ENCODE measurements at places on chromosomes 1 and 21.
A peak's percentile ranks its signal among the peaks of the same experiment; 100 is the strongest.

- no peak for DNase-seq
Observed at GRCh38 chr1:167431909-167432650, 86.2 kb downstream of the CD247 start.

GRCh38 chr1:228842094-228842775 is 107.0 kb downstream of the RHOU start:
- no peak for DNase-seq

GRCh38 chr1:77509051-77509492 is 173.4 kb downstream of the ZZZ3 start:
- DNase-seq, result no peak

DNA sequence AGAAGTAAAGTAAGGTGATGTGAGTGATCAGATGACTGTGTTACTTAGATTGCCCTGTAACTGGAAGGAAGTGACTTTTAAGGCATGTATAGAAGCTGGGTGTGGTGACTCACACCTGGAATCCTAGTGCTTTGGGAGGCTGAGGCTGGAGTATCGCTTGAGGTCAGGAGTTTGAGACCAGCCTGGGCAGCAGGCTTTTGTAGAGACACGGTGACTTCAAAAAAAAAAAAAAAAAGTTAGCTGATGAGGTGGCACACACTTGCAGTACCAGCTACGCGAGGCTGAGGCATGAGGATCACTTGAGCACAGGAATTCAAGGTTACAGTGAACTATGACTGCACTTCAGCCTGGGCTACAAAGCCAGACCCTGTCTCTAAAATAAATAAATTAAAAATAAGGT is 2.3 kb upstream of the USP16 start:
- no peak for DNase-seq

DNA sequence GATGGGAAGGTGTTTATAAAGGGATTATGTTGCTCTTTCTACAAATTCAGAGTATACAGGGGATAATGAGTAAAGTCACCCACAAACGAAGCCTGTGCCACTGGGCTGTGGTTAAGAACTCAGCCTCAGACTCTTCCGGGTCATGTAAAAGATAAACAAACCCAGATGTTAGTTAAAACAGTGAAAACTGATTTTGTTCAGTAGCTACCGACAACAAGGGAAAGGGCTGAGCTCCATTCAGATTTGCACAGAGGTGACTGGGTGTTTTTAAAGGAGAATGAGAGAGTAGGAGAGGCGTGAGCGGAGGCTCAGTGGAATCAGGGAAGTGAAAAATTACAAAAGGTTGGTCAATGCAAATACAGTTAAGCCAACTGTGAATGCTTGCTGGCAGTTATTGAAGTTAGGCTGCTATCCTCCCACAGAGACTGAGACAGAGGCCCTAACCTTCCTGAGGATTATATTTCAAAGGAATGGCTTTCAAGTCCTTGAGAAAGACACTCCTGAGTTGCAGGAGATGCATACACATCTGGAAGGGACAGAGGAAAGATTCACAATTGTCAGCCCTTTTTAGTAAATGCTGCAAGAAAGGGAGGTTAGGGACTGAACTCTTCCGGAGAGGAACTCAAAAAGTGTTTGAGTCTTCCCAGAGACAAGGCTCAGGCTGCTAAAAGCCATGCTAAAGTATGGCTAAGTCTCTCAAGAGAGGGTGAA is 29.9 kb upstream of the SAMD13 start:
- peak; percentile 18 for DNase-seq

- DNase-seq, result no peak
Observed at GRCh38 chr21:41478319-41479177, 29.4 kb downstream of the TMPRSS2 start.

DNA sequence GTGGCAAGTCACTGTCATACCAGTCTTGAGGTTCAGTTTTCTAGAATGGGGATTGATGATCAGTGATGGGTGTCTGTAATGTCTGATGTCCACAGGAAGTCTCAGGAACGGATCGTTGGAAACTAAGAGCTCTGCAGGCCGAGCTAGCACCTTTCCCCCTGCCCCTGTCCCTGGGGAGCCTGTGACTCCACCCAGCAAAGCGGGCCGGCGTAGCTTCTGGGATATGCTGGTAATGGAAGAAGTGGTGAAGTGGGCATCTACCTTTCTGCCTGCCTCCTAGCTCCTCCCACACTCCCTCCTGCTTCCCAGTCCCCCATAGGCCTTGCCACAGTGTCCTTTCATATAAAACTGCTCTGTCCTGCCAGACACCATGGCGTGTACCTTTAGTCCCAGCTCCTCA is 13.4 kb downstream of the HYI start:
- no peak for DNase-seq

DNA sequence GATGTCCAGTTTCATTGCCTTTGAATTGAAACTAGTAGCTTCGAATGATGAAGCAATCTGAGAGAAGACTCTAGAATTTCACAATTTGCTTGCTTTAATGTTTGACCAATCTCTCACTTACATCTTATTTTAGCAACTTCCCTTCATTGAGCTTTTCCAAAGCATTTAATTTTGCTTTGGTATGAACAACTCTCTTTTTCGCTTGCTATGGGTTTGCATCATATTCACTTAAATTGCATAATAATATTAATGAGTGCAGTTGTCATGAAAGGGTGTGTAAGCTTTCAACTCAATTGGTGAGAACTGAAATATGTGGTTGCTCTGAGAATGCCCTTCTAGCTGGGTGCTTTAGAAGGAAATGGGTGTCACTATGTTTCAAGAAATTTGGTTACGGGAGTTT is 309.2 kb downstream of the HLX start:
- DNase-seq, result no peak

DNA sequence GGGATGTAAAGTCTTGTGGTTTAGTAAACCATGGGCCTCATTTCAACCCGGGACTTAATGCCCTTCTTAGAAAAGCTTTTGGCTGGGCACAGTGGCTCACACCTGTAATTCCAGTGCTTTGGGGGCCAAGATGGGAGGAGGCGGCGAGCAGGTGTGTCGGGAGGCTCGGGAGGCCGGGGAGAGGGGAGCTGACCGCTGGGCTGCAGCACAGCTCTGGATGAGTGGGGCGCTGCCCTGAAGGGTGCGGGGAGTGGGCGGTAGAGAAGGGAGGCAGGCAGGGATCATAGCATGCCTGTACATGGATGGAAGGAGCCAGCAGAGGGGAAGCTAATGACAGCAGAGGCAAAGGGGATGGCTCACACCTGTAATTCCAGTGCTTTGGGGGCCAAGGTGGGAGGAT is 31.0 kb downstream of the LHX4 start:
- no peak for DNase-seq

Measured in NCI-H774 (cell line).